ENCODE measurements at places on chromosomes 11 and 22.

GRCh38 chr11:94653561-94653960, 86.4 kb downstream of the PIWIL4 start:
- no peak for DNase-seq

- no peak for DNase-seq
Measured at GRCh38 chr11:117438371-117439000, 110.8 kb downstream of the CEP164 start.

- DNase-seq, result no peak
Measured at GRCh38 chr11:829847-830294, 2.2 kb downstream of the CRACR2B start.

DNA sequence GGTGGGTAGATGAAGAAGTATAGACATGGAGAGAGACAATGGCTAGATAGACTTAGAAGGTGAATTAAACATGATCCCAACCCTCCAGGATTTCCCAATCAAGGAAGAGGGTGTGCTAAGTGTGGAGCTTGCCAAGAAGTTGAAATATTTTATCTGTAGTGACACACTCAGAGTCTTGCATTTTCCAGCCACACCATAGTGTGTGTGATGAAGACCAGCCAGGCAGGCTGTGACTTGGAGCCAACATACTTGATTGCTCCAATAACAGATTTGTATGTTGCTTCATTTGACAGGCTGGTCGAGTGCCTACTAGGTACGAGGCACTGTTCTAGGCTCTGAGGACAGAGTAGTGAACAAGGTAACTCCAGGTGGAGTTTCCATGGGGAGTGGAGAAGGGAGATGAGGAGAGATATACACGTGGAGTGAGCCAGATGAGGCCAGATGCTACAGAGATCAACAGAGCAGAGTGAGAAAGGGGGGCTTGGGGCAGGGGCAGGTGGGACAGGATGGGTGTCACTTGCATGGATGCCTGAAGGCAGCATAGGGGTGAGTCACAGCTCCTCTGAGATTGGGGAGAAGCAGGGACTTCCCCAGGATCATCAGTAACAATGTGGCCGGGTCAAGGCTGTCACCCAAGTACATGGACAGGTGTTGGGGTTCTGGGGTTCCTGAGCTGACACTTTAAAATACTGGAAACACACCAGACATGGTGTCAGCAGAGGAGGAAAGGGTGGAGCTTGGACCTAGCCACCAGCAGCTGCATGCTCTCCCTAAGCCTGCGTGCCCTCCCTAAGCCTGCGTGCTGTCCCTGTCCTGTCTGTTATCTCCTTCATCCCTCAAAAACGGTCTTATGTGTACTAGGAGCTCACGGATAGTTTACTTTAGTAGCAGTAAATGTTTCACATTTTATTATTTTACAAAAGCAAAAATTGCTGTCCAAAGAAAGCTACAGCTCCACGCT, 23.6 kb downstream of the PDGFB start:
- no peak for DNase-seq

DNA sequence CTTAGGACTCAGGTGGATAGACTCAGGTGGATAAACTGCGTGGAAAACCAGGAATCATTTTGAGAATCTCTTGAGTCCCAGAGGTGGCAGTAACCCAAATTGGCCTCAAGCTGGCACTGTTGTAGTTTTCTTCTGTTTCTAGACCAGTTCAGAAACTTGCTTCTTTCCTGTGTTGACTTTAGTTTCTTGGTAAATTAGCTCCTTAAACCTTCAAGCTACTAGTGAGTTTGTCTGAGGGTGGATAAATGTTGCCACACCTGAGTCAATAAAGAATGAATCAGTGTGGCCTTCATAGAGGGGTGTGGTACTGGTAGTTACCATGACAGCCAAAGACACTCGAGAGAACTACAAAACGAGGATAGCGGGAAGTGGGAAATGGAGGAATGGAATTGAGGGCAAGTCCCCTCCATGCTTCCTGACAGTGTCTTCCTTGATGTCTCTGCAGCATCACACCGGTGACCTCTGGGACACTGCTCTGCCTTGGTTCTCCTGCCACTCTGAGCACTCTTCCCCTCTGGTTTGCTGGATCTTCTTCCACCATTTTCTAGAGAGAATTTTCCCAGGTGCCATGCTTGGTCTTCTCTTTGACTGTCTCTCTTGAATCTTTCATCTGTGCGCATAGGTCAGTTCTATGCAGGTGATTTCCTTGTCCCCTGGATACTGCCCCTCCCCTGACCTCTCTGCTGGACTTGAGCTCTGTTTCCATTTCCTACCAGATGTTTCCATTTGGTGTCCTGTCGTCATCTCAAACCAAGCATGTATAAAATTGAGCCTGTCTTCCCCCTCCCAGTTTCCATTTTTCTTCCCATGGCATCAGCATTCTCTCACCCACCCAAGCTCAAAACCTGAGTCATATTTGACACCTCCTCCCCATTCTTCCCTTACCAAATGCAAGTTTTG, 7.2 kb downstream of the POLD4 start:
- DNase-seq, result no peak

DNA sequence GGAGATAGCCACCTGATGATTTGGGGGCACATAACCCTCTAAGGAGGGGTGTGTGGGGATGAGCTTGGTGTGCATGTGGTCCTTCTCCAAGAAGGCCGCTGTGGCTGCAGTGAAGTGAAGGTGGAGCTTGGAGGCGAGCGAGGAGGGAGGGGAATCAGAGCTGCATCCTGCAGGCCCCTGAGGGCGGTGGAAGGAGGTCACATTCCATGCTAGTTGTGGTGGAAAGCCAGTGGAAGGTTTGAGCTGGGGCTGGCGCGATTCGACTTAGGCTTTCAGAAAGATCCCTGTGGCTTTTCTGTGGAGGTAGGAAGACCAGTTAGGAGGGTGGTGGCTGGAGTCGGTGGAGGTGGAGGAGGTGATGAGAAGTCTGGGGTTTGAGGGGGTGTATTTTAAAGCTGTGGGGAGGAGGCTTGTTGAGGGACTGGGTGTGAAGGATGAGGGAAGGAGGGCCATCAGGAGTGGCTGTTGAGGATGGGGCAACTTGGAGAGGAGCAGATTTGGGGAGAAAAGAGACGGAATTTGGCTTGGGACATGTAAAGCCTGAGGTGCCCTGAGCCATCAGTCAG, 62.0 kb downstream of the TBC1D22A start:
- DNase-seq, result no peak

DNA sequence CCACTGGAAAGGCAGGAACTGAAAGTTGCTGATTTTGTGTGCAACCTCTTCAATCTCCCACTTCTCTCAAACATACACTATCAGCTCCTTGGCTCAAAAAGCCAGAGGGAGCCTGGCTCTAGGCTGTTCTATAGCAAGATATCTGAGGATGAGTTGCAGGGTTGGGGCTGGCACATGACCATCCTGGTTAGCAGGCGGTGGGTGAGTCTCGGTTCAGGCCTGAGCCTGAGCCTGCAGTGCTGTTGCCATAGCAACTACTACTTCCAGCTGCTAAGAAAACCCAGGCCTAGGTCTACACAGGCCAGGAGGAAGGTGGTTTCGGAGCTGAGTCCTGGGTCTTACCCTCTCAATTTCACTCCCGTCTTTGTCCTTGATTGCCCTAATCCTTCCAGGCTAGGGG, 39.0 kb downstream of the CWC15 start:
- peak; percentile 63 for DNase-seq

DNA sequence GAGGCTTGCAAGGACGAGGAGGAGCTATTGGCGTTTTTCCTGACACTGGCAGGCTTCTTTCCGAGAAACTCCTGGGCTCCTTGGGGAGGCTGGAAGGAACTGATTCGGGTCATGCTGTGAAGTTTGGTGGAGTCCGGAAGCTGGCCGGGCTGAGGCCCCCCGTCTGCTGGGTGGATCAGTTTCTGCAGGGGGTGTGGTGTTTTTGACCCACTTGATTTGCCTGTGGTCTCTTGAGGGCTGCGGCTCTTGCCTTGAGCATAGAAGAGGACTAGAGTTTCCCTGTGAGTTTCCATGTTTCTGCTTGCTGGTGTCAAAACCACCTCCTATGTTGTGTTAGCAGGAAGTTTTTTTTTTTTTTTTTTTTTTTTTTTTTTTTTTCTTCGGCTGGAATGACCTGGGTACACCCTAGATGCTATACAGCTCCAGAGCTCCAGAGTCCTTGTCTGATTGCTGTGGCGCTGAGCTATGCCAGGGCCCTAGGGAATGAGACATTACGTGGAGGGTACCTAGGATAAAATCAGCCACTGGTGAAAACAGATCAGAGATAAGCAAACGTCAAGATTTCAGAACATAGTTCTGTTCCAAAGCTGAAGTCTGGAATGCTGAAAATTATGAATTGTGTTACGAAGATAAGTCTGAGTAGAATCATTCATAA, 728 bp downstream of the TBC1D22A start:
- no peak for DNase-seq

- DNase-seq, result no peak
Measured at GRCh38 chr11:89667001-89667400, 43.1 kb upstream of the TRIM77 start.

GRCh38 chr11:129729216-129729615, 86.4 kb upstream of the TMEM45B start:
- DNase-seq, result no peak

GRCh38 chr22:46776876-46777608, 14.6 kb downstream of the TBC1D22A start:
- DNase-seq, result no peak

DNA sequence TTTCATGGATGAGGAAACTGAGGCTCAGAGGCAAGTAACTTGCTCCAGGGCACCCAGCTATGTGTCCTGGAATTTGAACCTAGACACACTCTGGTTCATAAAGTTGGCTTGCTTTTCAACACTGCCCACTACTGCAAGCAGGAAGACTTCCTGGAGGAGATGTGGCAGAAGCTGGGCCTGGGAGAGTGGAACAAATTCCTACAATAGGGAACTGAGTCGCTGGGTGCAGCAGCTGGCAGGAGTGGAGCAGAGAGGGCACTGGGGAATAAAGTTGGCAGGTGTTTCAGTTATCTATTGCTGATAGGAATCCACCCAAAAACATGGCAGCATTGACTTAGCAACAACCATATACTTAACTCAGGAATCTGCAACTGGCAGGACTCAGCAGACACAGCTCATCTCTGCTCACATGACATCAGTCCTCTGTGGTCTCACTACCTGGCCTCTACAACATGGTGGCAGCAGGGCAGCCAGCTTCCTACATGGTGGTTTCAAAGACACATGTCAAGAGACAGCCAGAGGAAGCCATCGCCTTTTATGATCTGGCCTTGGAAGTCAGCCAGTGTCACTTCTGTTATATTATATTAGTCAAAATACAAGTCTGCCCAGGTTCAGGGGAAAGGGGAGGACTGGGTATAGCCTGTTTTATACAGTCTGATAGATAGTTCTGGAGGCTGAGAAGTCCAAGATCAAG, 10.6 kb upstream of the CARD10 start:
- DNase-seq, result peak; percentile 40

DNA sequence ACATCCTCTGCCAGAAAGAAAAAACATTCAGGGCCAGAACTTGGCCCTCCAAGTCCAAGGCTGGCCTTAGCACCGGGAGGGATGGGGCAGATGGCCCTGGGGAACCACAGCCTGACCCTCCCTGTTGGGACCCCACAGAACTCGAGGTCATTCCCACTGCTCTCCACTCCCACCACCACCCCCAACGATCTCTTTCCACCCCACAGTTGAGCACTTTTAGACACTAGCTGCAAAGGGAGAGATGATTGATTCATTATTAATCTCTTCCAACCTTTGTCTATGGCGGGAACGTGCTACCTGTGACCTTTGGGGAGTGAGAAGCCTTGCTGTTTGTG, 869.7 kb downstream of the BRD1 start:
- no peak for DNase-seq

DNA sequence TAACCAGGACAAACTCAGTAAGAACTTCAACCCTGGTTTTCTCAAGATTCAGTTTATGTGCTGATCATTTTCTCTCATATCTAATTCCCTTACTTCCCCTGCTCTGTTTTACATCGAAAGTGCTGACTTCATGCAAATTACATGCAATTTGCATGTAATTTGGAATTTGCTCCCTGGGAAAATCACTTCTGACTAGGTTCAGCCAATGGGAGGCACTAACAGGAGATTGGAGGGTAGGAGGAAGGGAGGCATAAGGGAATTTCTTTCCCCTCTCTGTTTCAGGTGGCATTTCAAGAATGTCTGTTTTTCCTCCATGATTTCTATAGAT, 363.3 kb upstream of the CCDC90B start:
- no peak for DNase-seq

GRCh38 chr22:20205964-20206708, 55.3 kb upstream of the CCDC188 start:
- no peak for DNase-seq

DNA sequence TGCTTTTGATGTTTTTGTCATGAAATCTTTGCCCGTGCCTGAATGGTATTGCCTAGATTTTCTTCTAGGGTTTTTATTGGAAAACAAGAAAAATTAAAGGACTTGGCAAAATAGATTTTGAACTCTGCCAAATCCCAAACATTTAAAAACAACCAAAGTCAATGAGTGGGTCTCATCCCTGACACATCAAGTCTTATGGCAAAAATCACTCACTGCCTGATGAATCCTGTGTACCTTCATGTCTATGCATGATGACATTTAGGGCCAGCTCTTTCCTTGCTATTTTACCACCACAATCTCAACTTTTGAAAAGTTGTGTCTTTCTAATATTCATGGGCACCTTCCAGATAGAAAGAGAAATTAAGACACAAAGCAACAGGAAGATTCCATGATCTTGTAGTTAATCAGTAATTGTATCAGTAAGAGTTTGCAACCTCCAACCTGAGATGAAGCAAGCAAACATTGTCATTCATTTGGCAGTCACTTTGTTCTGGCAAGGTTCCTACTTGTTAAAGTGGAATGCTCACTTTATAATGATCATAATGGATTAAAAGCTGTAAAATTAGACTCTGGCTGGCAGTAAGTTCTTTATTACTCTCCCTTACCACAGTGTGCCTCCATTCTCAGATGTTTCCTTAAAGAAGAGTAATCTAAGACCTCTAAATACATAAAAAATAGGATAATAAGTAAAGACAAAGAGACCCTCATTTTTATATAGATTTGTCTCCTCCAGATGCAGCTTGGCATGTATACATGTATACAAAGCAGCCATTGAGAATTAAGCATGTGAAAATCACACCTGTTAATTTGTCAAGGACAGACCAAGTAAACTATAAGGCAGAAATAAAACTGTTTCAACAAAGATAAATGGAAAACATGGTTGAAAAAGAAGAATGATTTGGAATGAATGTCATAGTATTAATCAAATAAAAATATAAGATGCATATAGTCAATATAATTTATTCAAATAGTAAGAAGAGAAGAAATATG, 51.6 kb downstream of the ETS1 start:
- no peak for DNase-seq

GRCh38 chr11:39412117-39412516, 2047.3 kb downstream of the LRRC4C start:
- DNase-seq, result no peak

Measured in BE2C (cell line).